Hematopoietic multipotent progenitor cell treated with erythropoietin and hydrocortisone succinate and interleukin-3 and kit ligand, for 6 days (in vitro differentiated cells): ENCODE measurements at places on chromosomes 7 and 10.
A peak's percentile ranks its signal among the peaks of the same experiment; 100 is the strongest.

GRCh38 chr7:149544028-149544427 is 46.4 kb upstream of the ZNF746 start:
- no peak for DNase-seq

DNA sequence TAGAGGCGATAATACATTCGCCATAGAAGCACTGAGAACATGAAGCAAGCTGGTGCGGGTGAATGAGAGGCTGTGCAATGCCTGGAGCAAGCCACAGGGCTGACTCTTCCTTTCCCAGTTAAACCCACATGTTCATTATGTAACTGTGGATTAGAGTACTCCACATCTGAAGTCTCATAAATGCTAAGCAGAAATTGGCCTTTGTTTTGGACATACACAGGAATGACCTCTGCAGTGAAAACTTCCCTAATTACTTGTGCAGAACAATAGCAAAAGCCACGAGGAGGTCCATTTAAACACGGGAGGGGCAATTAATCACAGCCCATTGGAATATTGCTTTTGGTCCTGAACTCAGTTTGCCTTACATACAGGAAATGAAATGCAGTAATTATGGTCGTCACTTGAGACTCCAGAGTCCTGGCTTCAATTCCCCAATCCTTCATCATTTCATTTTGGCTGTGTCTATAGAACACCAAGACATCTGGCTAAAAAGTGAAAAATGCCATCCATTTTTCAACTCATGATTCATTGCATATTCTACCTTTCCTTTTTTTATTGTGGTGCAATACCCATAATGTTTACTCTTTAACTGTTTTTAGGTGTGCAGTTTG is 78.7 kb upstream of the CXCL12 start:
- no peak for DNase-seq

GRCh38 chr10:18601321-18601720 is 50.1 kb downstream of the NSUN6 start:
- DNase-seq: no peak

DNA sequence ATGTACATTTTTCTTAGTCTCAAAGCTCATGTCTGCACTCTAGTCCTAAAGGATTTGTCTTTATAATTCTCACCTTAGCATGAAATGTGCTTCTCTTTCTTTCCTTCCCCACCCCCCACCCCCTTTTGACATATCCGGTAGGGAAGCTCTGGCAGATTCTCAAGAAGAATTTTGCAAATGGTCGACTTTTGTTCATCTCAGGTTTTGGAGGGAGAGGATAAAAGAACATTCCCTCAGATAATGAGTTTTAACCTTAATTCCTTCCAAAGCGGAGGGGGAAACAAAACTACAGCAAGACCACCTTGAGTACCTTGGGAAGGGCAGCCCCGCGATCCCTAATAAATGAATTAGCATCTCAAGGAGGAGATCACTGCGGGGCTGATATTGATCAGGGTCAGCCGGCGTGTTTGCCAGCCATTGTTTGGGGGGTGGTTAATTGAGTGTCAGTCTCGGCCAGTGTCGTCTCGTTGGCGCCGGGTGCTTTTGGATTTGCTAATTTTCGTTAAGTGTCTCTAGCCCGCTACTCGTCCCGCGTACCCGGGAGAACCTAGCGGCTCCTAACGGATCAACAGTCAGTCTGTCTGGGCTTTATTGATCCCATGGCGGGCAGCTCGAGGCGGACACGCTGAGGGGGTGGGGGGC is 874 bp upstream of the BAMBI start:
- peak; percentile 22 for DNase-seq

- no peak for DNase-seq
These were observed 295.4 kb upstream of the FZD8 start for GRCh38 chr10:35937546-35937945.

DNA sequence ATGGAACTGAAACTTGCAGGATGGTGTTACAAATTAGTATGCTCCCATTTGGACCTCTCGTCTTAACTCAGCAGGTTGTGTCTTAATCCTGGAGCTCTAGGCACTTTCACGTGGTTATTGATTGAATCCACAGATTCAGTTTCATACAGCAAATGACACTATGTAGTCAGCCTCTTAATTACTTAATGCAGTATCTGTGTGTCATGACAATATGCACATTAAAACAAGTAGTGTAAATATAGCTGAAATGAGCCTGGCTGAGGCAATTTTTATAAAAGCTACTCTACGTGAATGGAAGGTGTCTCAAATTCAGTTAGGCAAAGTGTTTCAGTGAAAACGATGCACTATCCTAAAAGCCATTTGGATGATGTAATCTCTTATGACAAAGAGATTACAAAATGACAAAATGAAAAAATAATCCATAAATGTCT is 86.8 kb downstream of the CD36 start:
- DNase-seq: no peak

GRCh38 chr7:3089493-3089892 is 45.8 kb upstream of the CARD11 start:
- DNase-seq: peak; percentile 62

DNA sequence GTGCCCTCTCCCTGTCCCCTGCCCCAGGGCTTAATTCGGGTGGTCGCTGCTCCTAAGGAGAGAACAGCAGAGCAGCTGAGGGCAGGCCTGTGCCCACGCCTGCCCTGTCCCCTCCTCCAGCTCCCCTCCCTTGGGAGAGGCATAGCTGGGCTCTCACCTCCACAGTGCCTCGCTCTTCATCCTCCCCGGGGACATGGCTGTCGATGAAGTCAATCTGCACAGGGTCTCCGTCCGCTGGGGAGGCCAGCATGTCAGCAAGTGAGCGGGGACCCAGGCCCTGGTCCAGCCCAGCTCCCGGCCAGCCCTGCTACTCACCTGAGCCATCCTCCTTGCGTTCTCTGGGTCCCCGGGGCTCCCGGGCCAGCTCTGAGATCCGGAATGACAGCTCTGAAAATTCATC is 3.8 kb upstream of the SAP25 start:
- no peak for DNase-seq

- DNase-seq: no peak
These were observed 336.3 kb upstream of the LRRN3 start for GRCh38 chr7:110754649-110755048.

DNA sequence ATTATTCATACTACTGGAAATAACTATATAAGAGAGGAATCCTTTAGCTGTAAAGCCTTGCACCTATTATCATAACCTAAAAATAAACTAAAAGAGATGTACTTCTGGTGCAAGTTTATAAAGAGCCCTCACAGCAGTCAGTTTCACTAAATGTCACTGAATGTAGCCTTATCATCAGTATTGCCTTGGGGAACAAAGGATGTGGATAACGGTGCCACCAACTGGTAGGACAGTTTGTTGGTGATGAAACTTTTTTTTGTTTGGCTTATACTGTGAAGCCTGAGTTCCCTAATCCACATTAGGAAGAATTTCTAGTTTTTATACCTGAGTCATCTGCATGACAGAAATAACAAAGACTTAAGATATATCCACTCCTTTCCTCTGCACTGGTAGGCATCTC is 117.9 kb upstream of the COL1A2 start:
- DNase-seq: peak; percentile 36

DNA sequence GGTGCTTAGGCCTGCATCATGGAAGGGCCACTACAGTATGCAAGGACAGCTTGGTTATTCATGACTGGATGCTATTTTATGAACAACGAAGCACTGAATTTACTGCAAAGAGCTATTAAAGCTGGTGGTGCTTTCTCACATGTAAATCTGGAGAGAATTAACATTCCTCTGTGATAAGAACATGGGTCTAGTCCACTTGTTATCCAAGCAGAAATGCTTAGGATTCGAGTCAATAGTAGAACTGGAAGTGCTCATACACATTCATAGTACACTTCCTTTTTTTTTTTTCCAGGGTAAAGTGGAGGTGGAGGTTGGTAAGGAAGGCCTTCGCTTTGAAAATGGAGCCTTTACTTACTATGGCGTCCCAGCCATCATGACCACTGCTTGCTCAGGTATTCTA is 35.0 kb downstream of the CNNM1 start:
- DNase-seq: no peak

- DNase-seq: no peak
These were observed 8.6 kb downstream of the RAPGEF5 start for GRCh38 chr7:22348379-22348778.

GRCh38 chr7:50068850-50069551 is 24.0 kb downstream of the ZPBP start:
- peak; percentile 33 for DNase-seq

- DNase-seq: peak; percentile 66
These were observed 40.4 kb downstream of the CREB3L2 start for GRCh38 chr7:137961200-137962177.
